ENCODE measurements at places on chromosomes 1 and 21.

DNA sequence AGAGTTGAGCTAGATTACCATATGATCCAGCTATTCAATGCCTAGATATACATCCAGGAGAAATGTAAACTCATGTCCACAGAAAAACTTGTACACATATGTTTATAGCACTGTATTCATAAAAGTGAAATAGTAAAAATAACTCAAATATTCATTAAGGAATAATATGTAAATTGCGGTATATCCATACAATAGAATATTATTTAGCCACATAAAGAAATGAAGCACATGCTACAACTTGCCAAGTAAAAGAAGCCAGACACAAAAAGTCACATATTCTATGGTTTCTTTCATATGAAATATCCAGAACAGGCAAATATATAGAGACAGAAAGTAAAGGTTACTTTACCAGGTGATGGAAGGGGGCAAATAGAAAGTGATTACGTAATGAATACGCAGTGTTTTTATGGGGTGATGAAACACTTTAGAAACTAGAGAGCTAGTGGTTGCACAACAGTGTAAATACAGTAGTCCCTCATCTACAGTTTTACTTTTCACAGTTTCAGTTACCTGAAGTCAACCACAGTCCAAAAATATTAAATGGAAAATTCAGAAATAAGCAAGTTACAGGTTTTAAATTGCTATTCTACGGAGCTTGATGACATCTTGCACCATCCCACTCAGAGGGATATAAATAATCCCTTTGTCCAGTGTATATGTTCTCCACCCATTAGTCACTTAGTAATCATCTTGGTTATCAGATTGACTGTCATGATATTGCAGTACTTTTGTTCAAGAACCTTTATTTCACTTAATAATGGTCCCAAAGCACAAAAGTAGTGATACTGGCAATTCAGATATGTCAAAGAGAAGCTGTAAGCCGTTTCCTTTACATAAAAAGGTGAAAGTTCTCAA, 62.3 kb downstream of the ZNF644 start:
- H3K27ac ChIP-seq: no peak overlapping the region
- DNase-seq: no peak
- H3K4me1 ChIP-seq: peaks cover 27% of the 10 kb centered on the region
- no peaks in the 10 kb centered on the region for H3K36me3 ChIP-seq

GRCh38 chr1:79040424-79041082, 34.0 kb upstream of the ADGRL4 start:
- no peaks in the 10 kb centered on the region for H3K27me3 ChIP-seq
- peak overlapping the region; percentile 44 for H3K27ac ChIP-seq
- H3K36me3 ChIP-seq: no peaks in the 10 kb centered on the region
- H3K4me3 ChIP-seq: peak overlapping the region; percentile 39
- no peak for DNase-seq

DNA sequence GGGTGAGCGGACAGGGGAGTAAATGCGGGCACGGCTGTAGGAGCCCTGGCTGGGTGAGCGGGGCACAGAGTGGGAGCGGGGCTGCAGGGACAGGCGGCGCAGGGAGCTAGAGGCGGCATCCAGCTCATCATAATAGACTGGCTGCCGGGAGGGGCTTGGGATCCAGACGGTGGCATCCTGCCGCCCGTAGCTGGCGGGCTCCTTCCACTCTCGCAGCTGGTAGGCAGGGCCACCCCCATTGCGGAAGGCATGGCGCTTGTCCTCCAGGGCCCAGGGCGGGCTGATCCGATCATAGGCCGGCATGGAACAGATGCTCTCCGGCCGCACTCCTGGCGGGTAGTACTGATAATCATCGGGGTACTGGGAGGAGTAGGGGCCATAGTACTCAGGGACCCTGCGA, 43.7 kb upstream of the GOLT1A start:
- H3K4me3 ChIP-seq: no peak overlapping the region
- no peak overlapping the region for H3K27ac ChIP-seq
- no peaks in the 10 kb centered on the region for H3K4me1 ChIP-seq
- H3K36me3 ChIP-seq: no peaks in the 10 kb centered on the region
- H3K27me3 ChIP-seq: no peaks in the 10 kb centered on the region

DNA sequence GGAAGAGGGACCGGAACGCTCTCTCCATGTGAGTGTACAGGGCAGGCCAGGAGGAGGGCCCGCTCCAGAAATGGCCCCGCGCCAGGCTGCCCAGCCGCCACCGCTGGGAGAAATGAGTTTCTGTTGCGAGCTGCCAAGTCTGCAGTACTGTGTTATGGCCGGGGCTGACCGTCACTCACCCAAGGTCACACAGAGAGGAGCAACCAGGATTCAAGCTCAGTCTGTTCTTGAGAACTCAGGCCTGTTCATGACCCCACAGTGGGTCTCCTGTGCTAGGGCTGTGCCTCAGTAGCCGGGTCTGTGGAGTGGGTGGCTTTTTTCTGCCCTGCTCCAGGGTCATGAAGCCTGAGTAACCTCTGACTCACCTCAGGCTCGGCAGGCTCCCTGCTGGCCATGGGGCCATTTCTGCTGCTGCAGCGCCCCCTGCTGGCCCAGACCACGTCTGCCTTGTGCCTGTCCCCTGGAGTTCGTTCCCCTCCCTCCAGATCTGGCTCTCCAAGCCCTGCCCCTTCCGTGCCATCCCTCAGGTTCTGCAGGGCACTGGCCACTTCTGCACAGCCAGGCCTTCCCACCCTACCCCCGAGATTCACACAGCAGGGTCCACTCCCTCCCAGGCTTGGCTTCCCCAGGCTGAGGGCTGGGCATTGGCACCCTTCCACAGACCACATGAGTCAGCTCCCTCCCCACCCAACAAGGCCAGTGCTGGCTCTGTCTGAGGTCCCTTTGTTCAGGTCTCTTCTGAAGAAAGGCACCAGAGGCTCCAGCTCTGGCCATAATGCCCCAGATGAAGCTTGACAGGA, 51.8 kb downstream of the EDN2 start:
- no peaks in the 10 kb centered on the region for H3K36me3 ChIP-seq
- H3K27me3 ChIP-seq: peaks cover 4% of the 10 kb centered on the region
- peaks cover 29% of the 10 kb centered on the region for H3K4me1 ChIP-seq
- peak overlapping the region; percentile 77 for H3K27ac ChIP-seq
- DNase-seq: peak; percentile 77

- H3K4me1 ChIP-seq: peaks cover 4% of the 10 kb centered on the region
- DNase-seq: peak; percentile 14
- no peaks in the 10 kb centered on the region for H3K27me3 ChIP-seq
- peak overlapping the region; percentile 57 for H3K27ac ChIP-seq
- no peaks in the 10 kb centered on the region for H3K36me3 ChIP-seq
Observed at GRCh38 chr1:218674280-218674773, 329.2 kb downstream of the TGFB2 start.

- no peaks in the 10 kb centered on the region for H3K27me3 ChIP-seq
- H3K36me3 ChIP-seq: no peaks in the 10 kb centered on the region
- no peak for DNase-seq
- no peak overlapping the region for H3K4me3 ChIP-seq
- no peaks in the 10 kb centered on the region for H3K4me1 ChIP-seq
Observed at GRCh38 chr1:6811583-6811982, 26.3 kb downstream of the CAMTA1 start.

- H3K4me3 ChIP-seq: no peak overlapping the region
- no peaks in the 10 kb centered on the region for H3K36me3 ChIP-seq
- H3K27me3 ChIP-seq: no peaks in the 10 kb centered on the region
- no peak for DNase-seq
Observed at GRCh38 chr1:2276803-2277580, 48.9 kb downstream of the SKI start.

- no peak overlapping the region for H3K4me3 ChIP-seq
- H3K27me3 ChIP-seq: no peaks in the 10 kb centered on the region
- H3K36me3 ChIP-seq: no peaks in the 10 kb centered on the region
- H3K27ac ChIP-seq: no peak overlapping the region
- no peaks in the 10 kb centered on the region for H3K4me1 ChIP-seq
Observed at GRCh38 chr1:217193151-217193550, 437.7 kb downstream of the GPATCH2 start.

- DNase-seq: no peak
- H3K4me3 ChIP-seq: no peak within 1 kb of the TSS
- H3K36me3 ChIP-seq: no peaks in the 10 kb centered on the region
- no peak within 1 kb of the TSS for H3K27ac ChIP-seq
- H3K27me3 ChIP-seq: no peaks in the 10 kb centered on the region
Observed at GRCh38 chr1:153460551-153460950, at the start of gene S100A7. TSS of gene S100A7 (minus strand) at chr1:153460651. CDS start at chr1:153459013, 1,638 bp downstream.

DNA sequence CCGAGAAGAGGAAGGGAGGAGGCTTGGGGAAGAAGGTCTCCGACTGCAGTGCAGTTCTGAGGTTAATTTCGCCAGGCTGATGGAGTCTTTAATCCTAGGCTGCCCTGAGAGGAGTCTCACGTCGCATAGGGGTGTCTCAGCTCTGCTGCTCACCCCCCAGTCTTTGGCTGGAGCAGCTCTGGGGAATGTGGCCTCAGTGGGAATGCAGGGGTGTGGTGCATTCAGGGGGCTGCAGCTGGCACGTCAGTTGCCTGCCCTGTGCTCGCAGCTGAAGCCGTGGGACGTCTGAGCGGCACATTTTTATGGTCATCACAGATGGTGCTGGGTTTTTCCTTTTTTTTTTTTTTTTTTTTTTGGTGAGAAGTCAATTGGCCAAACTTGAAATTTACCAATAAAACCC, 38.2 kb downstream of the ACTN2 start:
- no peaks in the 10 kb centered on the region for H3K36me3 ChIP-seq
- no peak for DNase-seq
- no peak overlapping the region for H3K4me3 ChIP-seq

GRCh38 chr1:238985312-238985711, 401.1 kb upstream of the CHRM3 start:
- no peaks in the 10 kb centered on the region for H3K27me3 ChIP-seq
- H3K4me3 ChIP-seq: no peak overlapping the region
- no peak for DNase-seq
- H3K27ac ChIP-seq: no peak overlapping the region
- H3K4me1 ChIP-seq: no peaks in the 10 kb centered on the region
- H3K36me3 ChIP-seq: no peaks in the 10 kb centered on the region

- H3K27me3 ChIP-seq: no peaks in the 10 kb centered on the region
- no peak for DNase-seq
- no peak overlapping the region for H3K4me3 ChIP-seq
- H3K36me3 ChIP-seq: no peaks in the 10 kb centered on the region
- H3K27ac ChIP-seq: no peak overlapping the region
Observed at GRCh38 chr1:25185409-25186160, 46.7 kb downstream of the SYF2 start.

Measured in tibial nerve (tissue), 4 donors.